Testis (tissue), 5 donors: ENCODE measurements at places on chromosomes 5 and 9. TPM values are rescaled to one million over a fixed set of nuclear protein-coding genes. Genes with fewer than 3 reads are reported as not detected.
A peak's percentile ranks its signal among the peaks of the same experiment; 100 is the strongest.

GRCh38 chr5:109878887-109879286 is 189.2 kb downstream of the MAN2A1 start:
- DNase-seq = no peak

GRCh38 chr5:77437194-77437593 is 54.9 kb downstream of the WDR41 start:
- no peak for DNase-seq

GRCh38 chr9:99579964-99580363 is 241.7 kb upstream of the NR4A3 start:
- no peak for DNase-seq

DNA sequence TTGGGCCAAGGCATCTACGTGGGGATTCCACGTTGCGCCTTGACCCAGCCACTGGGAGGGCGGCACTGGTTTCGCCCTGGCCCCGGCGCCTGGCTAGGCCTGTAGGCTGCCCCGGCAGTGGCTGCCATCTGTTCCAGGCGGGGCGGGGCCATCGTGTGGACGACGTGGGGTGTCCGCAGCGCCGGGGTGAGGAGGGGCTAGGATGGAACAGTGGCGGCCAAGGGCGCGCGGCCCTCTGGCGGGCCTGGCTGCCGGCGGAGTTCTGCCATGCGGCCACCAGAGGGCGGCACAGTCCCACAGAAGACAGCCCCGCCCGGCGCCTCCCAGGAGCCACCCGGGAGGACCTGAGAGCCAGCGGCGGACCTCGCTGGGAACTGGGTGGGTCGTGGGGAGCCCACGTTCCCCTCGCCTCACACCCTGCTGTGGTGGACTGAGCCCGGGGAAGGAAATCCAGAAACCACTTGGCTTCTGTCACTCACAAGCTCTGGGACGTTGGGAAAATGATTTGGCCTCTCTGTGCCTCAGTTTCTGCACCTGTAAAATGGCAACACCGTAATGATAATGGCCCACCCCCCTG is 22.6 kb upstream of the RAPGEF1 start:
- DNase-seq = peak; percentile 88

- no peak for DNase-seq
Observed at GRCh38 chr5:61184708-61185107, 22.4 kb upstream of the SMIM15 start.

GRCh38 chr5:116759860-116760640 is 185.4 kb upstream of the SEMA6A start:
- no peak for DNase-seq

DNA sequence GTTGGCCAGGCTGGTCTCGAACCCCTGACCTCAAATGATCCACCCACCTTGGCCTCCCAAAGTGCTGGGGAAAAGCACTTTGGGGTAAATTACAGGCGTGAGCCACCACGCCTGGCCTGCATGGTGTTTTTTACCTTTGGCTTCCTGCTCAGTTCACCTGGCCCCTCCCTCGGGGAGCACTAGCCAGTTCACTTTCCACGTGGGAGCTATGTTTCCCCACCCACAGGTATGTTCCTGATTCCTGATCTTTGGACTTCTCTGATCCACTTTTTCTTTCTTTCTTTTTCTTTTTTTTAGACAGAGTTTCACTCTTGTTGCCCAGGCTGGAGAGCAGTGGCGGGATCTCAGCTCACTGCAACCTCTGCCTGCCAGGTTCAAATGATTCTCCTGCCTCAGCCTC is 15.8 kb downstream of the DAB2IP start:
- DNase-seq = no peak

DNA sequence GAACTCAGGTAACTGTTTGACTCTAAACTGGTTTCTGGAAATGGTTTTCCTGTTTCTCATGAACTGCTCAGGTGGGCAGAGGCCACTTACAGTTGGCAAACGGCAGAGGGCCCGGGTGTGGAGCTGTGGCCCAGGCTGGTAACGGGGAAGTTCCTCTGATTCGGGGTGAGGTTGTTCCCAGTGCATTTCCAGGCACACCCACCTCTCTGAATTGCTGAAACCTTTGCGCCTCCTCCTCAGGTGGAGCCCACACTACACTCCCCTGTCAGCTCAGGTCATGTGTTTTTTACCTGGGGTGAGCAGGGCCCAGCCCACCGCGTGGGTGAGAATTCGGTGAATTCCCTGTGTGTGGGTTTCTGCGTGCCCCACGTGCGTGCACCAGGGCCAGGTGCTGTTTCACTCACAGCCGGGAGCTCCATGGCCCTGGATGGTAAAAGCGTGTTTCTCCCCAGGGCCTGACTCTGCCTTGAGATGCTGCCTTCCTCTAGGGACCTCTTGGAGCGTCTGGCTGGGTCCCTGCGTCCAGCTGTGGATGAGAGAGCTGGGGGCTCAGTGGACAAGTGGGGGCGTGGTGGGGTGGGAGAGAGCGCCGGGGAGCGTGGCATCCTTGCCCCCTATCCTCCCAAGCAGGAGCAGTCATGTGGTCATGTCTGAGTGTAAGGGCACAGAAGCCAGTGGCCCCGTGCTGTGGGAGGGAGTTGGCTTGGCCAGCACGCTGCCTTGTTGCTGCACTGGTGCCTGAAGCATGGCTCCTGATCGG is 33.5 kb upstream of the LPCAT1 start:
- DNase-seq = no peak

DNA sequence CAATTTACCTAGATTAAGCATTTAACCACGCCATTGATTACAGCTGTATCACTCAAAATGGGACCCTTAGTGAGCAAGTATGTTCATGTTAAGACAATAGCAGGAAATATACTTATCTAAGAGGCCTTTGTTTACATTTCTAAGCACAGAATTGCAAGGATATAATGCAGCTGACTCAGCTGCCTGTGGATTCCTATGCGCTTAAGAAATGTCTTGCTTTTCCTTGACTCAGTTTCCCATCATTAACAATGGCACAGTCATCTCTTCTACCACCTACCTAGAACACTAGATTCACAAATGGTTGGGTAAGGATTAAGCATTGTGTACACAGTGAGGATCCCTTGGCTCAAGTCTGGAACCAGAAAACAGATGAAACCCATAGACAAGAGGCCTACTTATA is 163.8 kb downstream of the TSSK1B start:
- DNase-seq = no peak

DNA sequence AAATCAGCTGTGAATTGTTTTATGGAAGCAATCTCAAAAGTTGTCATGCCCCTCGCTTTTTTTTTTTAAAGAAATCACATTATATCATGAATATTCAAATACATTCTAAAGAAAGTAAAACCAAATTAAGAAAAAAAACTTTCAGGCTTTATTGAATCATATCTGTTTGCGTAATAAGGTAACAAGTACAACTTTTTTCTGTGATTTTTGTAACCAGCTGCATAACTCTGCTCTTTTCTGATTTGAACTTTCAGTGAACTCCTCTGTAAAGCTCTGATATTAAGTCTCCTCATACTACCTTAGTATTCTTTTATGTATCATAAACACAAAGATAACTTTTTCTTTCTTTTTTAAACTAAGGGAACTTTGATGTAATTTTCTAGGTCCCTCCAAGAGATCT is 65.3 kb downstream of the CWC27 start:
- DNase-seq = no peak

- DNase-seq = no peak
Observed at GRCh38 chr9:121640491-121641223, 10.8 kb upstream of the DAB2IP start.

DNA sequence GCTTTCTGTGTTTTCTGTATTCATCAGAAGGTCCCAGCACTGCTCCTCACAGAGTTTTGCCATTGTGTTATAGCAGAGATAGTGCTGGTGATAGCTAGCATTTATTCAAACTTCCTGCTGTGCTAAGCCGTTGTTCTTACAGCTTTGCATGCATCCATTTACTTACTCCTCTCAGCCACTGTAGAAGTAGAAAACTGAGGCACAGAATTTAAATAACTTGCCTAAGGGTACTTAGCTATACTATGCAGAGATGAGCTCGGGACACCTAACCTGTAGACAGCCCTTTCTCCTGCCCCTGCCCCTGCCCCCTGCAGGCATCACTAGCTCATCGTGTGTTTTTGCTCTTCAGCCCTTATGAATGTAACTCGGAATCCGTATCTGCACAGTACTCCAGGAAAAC is 227.6 kb downstream of the SAXO1 start:
- DNase-seq = no peak

DNA sequence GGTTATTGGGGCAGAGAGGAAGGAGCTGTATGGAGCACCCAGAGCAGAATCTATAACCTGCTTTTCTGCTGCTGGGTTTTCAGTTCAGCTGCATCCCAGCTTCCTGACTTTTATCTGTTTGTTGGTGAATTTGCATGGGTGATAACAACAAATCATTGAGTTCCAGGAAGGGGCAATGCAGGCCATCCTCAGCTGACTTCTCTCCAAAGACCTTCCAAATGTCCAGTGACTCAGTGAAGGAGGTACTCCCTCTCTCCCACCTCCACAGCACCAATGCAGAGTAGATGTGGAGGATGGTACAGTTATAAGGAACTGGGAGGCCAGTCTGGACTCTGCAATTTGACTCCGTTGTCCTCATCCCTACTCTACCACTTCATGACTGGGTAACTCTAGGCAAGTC is 1.6 kb upstream of the TXN start:
- no peak for DNase-seq

- no peak for DNase-seq
Observed at GRCh38 chr5:74301576-74301975, 339.0 kb downstream of the ENC1 start.

- no peak for DNase-seq
Observed at GRCh38 chr5:97229688-97230285, 46.7 kb upstream of the RIOK2 start.

- no peak for DNase-seq
Observed at GRCh38 chr5:124061663-124062062, 549.7 kb downstream of the CSNK1G3 start.

DNA sequence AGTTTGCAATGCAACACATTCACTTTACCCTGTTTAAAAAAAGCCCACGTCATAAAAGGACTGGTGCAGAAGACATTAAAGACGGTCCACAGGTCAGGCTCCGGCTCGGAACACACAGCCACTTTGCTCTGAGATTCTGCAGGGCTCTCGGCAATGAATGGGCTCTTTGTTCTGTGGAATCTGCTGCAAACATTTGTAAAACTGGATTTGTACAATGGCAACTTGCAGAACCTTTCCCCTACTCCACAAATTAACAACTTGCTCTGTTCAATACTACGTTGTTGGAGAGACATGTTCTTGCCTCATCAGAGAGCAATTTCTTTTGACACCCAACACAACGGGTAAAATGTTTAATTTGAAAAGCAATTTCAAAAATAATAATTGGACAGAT is 13.0 kb upstream of the NR5A1 start:
- peak; percentile 60 for DNase-seq

GRCh38 chr9:74499770-74500583 is 2.8 kb downstream of the RORB start:
- DNase-seq = no peak

SHISAL2B gene
- total RNA-seq = 1.0 TPM

BTNL8 gene
- 14.7 TPM for total RNA-seq

IFNK gene
- total RNA-seq = not detected

NAIF1 gene
- 19.4 TPM for total RNA-seq

EGFL7 gene
- total RNA-seq = 101 TPM

ACTL7A gene
- total RNA-seq = 168 TPM

ARID3C gene
- 0.31 TPM for total RNA-seq

DPM2 gene
- 33.5 TPM for total RNA-seq
